ENCODE measurements at places on chromosomes 11 and 22.

GRCh38 chr11:113695207-113695606 lies 10.9 kb downstream of the TMPRSS5 start:
- DNase-seq = no peak

GRCh38 chr11:34866375-34866774 lies 49.8 kb downstream of the APIP start:
- DNase-seq = no peak

DNA sequence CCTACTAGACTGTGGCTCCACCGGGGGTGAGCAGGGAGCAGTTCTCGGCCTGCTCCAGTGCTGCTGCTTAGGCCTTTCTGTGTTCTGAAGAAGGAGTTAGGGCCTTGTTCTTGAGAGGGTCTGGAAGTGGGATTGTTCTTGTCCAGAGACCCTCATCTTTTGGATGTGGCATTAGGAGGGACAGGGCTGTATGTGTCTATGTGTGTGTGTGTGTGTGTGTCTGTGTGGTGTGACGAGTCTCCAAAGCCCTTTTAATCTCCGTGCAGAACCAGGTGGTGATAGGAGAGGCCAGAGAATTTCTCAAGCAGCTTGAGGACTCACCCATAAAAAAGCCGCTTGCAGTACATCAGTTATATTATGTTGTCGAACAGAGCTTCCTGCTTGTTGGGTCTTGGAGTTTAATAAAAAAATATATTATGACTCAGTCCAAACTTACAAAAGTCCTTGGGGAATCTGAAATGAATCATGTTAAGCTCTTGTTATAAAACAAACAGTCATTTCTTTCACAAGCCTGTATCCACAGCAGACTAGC lies 196.5 kb downstream of the TENM4 start:
- peak; percentile 67 for DNase-seq

DNA sequence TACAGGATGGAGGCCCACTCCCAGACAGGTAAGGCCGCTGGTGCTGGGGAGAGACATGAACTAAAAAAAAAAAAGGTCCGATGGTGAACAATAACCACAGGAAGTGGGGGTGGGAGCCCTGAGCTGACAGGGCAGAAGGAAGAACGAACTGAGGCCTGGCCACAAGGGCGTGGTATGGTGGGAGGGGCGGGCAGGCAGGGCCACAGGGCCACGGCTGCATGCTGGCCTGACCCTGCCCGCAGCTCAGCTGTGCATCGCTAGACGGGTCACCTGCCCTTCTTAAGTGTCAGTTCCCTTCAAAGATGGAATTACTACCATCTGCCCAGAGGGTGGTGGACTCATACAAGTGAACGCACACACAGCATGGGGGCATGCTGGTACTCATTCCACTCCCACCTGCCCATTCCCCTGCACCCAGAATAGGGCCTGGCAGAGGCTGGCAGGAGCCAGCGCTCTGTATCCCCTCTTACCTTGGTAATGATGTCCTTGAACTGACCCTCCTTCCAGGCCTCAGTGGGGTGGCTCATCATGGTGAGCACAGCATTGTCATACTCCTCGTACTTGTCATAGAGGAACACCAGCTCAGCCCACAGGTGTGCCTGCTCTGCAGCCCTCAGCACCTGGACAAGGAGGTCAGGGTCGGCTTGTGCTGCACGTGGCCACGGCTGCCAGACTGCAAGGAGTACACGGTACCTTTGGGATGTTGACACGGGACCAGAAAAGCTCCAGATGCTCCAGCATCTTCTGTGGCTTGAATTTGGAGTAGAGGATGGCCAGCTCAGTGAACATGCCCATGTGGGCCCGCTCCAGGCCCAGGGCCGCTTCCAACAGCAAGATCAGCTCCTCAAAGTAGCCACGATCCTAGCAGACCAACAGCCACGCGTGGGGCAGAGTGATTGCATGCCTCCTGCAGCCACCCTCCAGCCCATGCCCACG lies 17.5 kb upstream of the SLC25A1 start:
- no peak for DNase-seq

DNA sequence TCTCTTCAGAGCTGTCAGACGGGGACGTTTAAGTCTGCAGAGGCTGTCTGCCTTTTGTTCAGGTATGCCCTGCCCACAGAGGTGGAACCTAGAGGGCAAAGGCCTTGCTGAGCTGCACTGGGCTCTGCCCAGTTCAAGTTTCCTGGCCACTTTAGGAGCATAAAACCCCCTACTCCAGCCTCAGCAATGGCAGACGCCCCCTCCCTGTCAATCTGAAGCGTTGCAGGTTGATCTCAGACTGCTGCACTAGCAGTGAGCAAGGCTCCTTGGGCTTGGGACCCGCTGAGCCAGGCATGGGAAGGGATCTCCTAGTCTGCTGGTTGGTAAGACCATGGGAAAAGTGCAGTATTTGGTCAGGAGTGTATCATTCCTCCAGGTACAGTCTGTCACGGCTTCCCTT lies 66.6 kb upstream of the TP53I11 start:
- no peak for DNase-seq

GRCh38 chr22:48827268-48827846 lies 1000.3 kb downstream of the BRD1 start:
- DNase-seq = no peak

GRCh38 chr11:122099374-122100036 lies 16.5 kb downstream of the BLID start:
- no peak for DNase-seq

DNA sequence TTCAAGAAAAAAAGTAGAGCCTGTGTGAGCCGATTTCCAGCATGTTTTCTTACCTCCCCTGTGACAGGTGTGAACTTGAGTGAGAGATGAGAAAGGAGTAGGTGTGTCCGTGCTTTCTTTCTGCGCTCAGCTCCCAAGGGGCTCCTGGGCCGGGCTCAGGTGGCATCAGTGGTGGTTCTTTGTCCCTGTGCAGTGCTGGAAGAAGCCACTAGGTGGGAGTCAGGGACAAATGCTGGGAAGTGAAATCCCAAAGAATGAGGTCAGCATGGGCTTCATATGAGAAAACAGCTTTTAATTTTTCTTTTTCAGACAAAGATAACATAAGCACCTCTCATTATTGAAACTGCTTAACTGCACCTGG lies 57.8 kb downstream of the PPFIBP2 start:
- no peak for DNase-seq

DNA sequence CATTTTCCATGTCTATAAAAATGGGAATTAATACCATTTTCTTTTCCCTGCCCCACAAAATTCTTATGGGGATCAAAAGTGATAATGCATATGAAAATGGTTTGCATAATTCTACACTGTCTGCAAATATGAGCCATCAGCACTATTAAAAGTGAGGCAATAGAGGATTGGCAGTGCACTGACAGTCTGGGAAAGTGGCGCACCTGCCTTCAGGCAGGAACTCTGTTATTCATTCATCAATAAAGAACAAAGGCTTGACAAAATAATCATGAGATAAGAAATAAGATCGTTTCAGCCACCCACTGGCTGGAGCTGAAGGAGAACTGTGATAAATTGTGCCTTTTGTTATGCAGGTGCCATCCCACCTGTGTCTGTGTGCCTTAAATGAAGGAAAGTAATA lies 49.5 kb downstream of the ARFGAP2 start:
- DNase-seq = no peak

GRCh38 chr11:61647529-61647928 lies 32.7 kb upstream of the DAGLA start:
- no peak for DNase-seq

- DNase-seq = no peak
These were observed 69.9 kb upstream of the ADORA2A start for GRCh38 chr22:24357547-24357946.

DNA sequence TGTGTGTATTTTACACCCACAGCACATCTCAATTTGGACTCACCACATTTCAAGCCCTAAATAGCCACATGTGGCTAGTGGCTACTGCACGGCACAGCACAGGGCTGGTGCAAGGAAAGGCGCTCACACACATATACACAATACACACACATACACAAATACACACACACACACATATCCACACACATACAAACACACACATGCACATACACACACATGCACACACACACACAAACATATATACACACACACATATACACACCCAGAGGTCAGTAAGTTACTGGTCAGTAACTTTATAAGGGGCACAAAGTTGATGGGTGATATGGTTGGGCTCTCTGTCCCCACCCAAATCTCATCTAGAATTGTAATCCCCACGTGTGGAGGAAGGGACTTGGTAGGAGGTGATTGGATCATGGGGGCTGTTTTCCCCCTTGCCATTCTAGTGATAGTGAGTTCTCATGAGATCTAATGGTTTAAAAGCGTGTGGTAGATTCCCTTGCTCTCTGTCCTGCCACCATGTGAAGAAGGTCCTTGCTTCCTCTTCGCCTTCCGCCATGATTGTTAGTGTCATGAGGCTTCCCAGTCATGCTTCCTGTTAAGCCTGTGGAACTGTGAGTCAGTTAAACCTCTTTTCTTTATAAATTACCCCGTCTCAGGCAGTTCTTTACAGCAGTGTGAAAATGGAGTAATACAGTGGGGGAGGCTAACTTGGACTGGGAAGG lies 37.6 kb upstream of the DKK3 start:
- DNase-seq = no peak

DNA sequence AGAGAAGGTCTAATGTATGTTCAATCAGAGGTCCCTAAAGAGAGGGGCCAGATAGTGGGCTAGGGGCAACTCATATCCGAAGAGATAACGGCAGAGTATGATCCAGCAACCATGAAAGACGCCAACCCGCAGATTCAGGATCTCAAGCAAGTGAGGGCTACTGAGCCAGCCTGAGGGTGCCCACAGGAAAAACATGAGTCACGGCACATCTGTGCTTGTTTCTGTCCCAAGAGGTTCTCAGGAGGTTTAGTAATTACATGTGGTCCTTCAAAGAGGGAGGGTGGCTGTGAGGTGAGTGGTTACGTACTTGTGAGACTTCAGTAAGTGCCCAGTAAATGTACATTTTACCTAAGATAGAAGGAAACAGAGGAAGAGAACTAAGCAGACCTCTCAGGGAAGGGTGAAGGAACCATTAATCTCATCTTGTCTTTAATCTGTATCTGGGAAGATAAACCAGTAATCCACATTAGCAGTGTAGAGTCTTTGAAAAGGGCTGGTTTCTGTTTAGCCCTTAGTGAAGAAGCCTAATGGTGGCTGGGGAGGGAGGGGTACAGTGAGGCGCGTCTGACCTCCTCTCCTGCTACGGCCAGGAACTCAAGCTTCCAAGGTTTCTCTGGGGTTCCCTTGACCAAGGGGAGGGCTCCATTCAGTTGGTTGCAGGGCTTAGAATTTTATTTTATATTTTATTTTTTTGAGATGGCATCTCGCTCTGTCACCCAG lies 10.2 kb downstream of the SIRT3 start:
- no peak for DNase-seq

GRCh38 chr22:22520667-22521602 lies 865 bp upstream of the ZNF280A start:
- no peak for DNase-seq

DNA sequence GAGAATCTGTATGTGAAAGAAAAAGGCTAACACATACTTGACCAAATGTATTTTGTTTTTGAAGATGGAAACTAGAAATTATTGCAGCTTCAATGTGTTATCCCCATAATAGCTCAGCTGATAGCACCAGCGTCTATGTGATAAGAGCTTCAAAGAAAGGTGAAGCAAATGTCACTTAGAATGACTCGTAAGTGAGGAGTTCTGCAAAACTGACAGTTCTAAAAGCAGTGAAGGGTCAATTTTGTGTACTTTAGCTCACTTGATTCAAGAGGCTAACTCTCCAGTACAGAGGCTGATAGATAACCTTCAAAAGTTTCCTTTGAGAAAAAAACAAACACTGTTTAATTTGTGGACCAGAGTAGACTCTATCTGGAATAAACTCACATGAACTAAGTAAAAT lies 87.2 kb upstream of the CARD18 start:
- no peak for DNase-seq

- DNase-seq = no peak
These were observed 182.8 kb downstream of the WNT11 start for GRCh38 chr11:76023236-76024068.

GRCh38 chr22:39661842-39662685 lies 91.5 kb downstream of the CACNA1I start:
- no peak for DNase-seq
